ENCODE measurements at places on chromosomes 5 and 9.

DNA sequence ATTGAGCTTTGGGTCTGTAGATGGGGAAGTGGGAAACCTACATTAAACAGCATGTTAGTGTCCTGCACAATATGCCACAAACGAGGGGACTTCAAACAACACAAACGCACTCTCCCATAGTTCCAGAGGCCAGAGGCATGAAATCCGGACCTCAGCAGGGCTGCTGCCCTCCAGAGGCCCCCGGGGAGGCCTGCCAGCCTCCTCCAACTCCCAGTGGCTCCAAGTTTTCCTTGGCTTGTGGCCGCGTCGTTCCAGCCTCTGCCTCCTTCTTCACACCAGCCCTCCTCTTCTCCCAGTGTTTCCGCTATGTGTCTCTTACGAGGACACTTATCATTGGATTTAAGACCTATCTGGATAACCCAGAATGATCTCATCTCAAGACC is 13.3 kb upstream of the COL5A1 start:
- DNase-seq = no peak

GRCh38 chr5:11607944-11608483 is 296.2 kb downstream of the CTNND2 start:
- DNase-seq = no peak

GRCh38 chr5:88438006-88438405 is 169.4 kb upstream of the TMEM161B start:
- no peak for DNase-seq

GRCh38 chr5:172509405-172509781 is 55.1 kb upstream of the SH3PXD2B start:
- peak; percentile 21 for DNase-seq

- no peak for DNase-seq
Measured at GRCh38 chr5:6449465-6450158, 953 bp downstream of the UBE2QL1 start.

DNA sequence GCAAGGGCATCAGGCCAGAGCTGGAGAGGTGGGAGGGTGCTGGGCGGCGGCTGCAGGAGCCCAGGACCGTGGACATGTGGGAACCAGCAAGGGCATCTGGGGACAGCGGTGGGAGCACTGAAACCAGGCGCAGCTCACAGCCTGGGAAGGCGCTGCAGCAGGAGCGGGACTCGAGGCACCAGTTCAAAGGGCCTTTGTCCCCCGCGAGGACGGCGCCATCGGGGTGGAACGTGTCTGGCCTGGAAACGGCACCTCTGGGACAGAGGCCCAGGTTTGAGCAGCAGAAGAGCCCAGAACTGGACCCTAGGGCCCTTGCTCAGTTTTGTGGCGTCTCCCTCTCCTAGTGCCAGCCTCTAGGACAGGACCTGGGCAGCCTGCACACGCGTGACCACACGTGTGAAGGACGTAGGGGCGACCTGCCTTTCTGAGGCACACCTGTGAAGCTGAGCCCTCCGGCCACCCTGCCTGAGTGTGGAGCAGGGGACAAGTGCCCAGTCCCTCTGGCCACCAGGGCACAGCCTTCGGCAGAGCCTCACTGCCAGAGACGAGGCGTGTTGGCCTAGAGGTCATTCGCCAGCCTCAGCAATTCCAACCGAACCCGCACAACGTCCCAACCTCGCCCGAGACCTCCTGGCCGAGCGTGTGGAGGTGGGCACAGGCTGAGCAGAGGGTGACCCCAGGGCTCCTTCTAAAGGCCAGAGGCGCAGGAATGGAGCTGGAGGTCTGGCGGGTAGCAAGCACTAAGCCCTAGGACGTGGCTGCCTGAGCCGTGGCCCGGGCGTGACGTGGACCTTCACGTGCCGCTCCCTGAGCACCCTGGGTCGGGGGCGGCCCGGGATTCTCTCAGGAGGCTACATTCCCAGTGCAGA is 2.2 kb upstream of the TMEM210 start:
- no peak for DNase-seq

GRCh38 chr5:114430532-114430931 is 68.7 kb downstream of the KCNN2 start:
- no peak for DNase-seq

DNA sequence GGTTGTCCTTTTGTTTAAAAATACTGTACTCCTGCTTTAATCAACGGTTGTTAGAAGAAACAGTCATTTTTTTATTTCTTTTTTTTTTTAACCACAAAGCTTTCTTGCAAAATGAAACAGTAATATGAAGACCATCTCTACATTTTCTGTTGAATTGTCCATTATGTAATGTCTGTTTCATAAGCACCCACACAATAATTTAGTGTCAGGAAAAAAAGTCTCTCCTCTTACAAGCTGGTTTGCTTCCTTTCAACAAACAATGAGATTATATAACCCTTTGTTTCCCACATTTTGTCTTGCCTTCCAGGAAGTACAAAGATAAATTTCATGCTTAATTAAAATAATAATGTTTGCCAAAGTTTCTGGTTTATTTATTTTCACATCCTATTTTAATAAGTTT is 16.7 kb downstream of the CTNNAL1 start:
- DNase-seq = no peak

GRCh38 chr9:71004196-71004595 is 117.2 kb downstream of the TRPM3 start:
- peak; percentile 15 for DNase-seq

GRCh38 chr5:101942321-101942882 is 353.7 kb downstream of the SLCO4C1 start:
- DNase-seq = peak; percentile 66

DNA sequence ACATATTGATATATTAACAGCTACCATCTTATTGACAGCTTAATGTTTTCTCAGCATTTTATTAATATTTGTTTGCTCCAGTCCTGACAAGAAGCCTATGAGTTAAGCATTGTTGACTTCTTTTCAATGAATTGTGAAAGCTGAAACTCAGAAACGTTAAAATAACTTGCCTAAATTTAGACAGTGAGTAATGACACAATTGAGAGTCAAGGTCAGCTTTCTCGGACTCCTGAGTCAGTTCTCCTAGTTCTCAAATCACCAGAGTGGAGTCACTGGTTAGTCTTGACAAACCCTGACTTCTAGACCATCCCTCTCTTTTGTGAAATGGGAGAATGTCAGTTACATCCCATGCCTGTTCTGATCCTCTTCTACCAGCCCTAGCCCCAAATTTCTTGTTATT is 222.7 kb upstream of the ACO1 start:
- no peak for DNase-seq

DNA sequence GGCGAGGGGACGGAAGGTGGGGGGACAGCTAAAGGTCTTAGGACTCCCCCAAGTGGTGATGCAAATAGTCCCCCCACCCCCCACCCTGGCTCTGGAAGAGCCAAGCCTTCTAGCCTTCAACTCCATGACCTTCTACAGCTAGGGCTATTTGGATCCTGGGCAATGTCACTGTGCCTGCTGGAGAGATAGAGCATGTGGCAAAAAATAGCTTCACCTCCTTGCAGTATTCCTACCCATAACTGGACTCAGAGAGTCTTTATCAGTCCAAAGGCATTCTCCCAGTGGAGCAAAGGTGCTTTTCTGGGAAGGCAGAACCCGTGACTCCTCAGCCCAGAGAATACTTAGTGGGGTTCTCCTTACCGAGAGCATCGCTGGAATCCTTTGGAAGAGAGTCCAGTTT is 48.9 kb upstream of the PPARGC1B start:
- no peak for DNase-seq

- DNase-seq = no peak
Measured at GRCh38 chr9:112753725-112754124, 3.2 kb downstream of the SNX30 start.

GRCh38 chr5:67009028-67009427 is 187.6 kb downstream of the CD180 start:
- no peak for DNase-seq

DNA sequence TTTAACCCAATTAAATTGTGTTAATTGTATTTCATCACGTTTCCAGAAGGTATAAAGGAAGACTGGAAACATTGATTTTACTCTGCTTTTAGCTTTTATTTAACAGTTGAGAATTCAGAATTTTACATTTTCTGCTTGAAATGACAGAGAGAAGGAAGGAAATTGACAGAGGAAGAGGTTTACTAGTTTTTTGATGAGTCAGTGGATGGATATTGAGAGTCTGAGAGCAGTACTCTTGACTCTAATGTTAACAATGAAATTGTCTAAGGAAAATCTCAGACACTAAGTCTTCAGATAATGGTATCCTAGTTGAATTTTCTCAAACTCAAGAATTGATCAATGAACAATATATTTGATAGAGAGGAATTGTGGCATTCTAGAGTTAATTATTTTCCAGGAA is 60.6 kb downstream of the IPO11 start:
- no peak for DNase-seq

DNA sequence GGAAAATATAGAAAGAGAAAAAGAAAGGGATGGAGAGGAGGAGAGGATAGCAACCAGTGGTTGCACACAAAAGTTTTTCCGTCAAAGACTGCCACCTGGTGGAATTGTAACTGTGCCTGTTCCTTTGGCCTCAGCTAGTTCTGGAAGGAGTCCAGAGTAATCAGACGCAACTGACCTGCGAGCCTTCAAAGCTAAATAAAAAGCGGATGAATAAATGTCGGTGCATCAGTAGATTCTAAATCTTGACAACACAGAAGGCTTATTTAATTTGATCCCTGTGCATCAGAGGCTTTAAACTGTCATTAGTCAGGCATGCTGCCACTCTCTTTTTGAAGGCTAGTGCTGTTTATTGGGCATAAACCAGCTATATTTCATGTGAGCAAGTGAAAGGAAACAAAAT is 132.9 kb upstream of the ACO1 start:
- peak; percentile 74 for DNase-seq

GRCh38 chr5:139164020-139164419 is 34.1 kb downstream of the SIL1 start:
- DNase-seq = no peak

- DNase-seq = no peak
Measured at GRCh38 chr5:177043958-177044357, 21.5 kb downstream of the ZNF346 start.

GRCh38 chr9:4700091-4700490 is 20.7 kb downstream of the CDC37L1 start:
- no peak for DNase-seq

DNA sequence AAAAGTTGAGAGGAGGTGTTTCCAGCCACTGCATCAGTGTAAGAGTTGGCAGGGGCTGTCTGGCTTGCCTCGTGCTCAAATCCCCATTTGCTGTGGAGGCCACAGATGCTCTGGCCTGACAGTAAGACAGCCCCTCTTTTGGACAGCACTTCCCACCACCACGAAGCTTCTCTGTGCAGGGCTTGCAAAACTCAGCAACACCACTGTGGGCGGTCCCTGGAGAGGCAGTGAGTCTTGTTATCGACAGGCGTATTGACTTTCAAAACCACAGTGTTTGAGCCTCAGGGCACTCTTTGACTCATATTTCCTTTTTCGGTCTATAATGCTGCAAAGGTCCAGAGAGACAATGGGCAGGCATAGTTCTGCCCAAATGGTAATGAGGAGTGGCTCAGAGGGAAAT is 539.5 kb downstream of the EBF1 start:
- no peak for DNase-seq

DNA sequence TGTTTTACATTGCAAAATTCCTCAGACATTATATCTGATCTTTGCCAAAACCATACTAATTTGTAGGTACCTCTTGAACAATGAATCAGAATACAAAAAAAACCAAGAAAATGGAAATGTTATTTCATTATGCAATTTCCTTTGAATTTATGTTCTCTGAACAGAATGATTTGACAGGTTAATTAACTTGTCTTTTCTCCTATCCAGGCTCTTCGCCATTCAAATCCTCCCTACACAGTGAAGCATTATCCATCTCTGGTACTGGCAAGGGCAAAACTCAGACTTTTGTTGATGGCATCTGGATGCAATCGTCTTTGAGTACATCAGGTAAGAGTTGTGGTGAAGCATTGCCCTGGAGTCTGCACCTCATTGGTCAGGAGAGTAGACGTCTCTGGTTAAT is 655.7 kb upstream of the ITGA1 start:
- DNase-seq = no peak

DNA sequence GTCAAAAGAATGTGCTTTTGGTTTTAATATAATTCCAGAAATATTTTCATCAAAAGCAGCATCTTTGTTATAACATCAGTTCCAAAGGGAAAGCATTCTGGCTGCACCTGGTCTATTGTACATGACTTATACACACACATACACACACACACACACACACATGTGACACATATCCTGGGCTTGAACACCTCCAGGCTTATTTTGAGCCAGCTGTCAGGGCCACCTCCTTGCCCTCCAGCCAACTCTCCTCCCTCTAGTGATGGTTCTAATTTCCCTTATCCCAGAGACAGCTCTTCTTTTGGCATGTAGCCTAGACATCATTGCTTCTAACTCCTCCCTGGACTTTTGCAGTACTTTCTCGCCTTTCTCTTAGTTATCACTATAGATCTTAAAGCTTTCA is 115.0 kb downstream of the PIK3R1 start:
- no peak for DNase-seq

GRCh38 chr5:159552751-159553150 is 222.5 kb upstream of the IL12B start:
- DNase-seq = peak; percentile 6

- peak; percentile 9 for DNase-seq
Measured at GRCh38 chr9:112810696-112811490, 60.3 kb downstream of the SNX30 start.

- DNase-seq = no peak
Measured at GRCh38 chr5:150451594-150451993, 2.1 kb upstream of the RPS14 start.

GRCh38 chr5:81292130-81292529 is 9.3 kb upstream of the ZCCHC9 start:
- DNase-seq = no peak

GRCh38 chr5:131610198-131611063 is 24.6 kb downstream of the RAPGEF6 start:
- no peak for DNase-seq

- peak; percentile 94 for DNase-seq
Measured at GRCh38 chr5:132410451-132411303, 41.2 kb downstream of the SLC22A5 start.

DNA sequence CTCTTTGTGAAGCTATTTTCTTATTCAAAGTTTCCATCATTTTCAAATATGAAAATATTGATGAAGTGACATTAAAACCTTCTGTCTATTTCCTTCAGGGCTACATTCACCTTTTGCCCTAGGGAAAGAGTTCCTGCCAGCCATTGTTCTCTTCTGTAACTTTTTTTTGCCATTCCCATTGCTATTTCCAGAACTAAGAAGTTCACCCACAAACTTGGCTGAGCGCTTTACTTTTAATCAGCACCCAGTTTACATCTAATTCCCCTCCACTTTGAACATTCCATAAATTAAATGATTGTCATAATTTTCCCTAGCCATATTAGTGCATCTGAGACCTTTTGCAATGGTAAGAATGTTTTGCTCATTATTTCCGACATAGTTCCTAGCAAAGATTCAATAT is 4.4 kb downstream of the IL33 start:
- no peak for DNase-seq

GRCh38 chr5:150645070-150645700 is 4.7 kb downstream of the SYNPO start:
- peak; percentile 86 for DNase-seq

GRCh38 chr5:173279166-173279565 is 44.2 kb upstream of the NKX2-5 start:
- no peak for DNase-seq

GRCh38 chr5:116696366-116696765 is 121.7 kb upstream of the SEMA6A start:
- DNase-seq = peak; percentile 16

GRCh38 chr9:99509900-99510535 is 287.9 kb downstream of the SEC61B start:
- DNase-seq = no peak
